CD4-positive, alpha-beta T cell treated with Interleukin-6 for 4 hours (primary cell): ENCODE measurements at places on chromosomes 4 and X.

DNA sequence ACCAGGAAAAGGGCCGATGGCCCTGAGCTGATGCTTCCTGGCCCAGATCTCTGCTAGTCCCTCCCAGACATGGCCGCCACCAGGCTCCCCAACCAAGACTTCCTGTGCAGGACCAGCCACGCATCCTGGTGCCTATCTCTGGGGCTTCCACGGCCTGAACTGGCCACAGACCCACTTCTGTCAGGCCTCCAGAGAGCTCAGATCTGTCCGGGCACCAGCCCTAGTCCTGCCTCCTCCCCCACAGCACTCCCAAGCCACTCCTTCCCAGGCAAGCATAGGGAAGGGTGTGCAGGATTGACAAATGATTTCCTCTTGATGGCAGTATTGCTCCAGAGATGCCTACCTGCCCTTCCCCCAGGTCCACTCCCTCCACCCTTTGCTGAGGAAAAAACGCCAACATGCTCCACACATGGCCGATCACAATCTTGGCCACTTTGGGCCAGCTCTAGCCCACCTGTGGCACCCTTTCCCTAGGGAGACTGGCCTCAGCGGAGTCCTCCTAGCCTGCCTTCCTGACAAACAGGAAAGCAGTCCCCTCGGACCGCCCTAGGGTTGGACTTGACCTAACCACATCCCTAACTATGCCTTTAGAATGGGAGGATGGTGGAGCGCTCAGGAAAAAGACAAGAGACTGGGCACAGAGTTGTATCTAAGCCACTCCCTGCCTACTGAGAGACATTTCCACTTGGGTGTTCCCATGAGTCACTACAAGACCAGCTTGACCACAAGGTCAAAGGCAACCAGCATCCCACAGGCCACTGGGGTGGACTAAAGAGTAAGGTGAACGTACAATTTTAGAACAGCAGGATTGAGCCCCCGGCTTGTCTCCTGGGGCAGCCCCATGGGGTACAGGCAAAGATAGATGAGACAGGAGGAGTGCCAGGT, 277.5 kb upstream of the AGTR2 start:
- peak; percentile 59 for DNase-seq

DNA sequence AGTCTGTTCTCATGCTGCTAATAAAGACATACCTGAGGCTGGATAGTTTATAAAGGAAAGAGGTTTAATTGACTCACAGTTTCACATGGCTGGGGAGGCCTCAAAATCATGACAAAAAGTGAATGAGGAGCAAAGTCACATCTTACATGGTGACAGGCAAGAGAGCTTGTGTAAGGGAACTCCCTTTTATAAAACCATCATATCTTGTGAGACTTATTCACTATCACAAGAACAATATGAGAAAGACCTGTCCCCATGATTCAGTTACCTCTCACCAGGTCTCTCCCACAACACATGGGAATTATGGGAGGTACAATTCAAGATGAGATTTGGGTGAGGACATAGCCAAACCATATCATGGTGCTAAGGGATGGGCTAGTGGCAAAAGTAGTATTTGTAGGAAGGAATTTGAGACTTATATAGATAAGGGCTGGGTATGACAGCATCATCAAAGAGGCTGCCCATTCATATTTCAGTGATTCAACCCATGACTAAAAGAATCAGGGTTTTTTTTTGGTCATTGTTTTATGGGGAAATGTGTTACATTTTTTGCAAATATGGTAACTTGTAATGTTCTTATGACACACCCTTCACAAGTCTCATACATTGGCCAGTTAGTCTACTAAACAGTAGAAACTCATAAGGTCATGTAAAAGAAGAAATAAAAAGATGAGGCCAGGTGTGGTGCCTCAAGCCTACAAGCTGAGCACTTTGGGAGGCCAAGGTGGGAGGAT, 34.7 kb downstream of the NUP62CL start:
- no peak for DNase-seq

GRCh38 chr4:175691791-175692190, 120.3 kb downstream of the GPM6A start:
- no peak for DNase-seq

DNA sequence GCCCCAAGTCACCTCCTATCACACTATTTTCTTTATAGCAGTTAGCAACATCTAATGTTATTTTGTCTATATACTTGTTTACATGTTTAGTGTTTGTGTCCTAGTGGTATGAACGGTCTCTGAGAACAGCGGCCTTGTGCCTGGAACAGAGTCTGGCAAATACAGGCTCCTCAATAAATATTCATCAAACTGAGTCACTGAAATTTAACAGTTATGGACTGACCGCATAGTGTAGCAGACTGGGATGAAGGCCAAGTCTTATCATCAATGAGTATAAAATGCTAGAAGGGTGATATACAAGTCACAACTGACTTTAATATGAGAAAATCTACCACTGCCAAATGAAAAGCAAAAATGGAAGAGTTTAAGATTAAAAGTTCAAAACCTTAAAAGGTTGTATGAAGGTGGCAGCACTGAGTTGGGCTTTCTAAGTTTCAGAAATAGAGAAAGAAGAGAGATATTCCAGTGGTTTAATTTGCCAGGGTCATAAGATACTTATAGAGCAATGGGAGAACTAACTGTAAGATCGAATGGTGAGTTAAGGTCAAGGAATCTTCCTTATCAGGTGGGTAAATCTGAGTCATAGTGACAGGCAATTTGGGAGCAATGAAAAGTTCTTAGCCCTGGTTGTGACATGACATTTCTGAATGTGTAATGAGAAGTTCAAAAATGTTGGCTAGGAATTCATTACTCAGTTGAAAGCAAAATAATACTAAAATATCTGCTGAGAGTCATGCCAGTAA, 34.9 kb downstream of the ELOVL6 start:
- no peak for DNase-seq

DNA sequence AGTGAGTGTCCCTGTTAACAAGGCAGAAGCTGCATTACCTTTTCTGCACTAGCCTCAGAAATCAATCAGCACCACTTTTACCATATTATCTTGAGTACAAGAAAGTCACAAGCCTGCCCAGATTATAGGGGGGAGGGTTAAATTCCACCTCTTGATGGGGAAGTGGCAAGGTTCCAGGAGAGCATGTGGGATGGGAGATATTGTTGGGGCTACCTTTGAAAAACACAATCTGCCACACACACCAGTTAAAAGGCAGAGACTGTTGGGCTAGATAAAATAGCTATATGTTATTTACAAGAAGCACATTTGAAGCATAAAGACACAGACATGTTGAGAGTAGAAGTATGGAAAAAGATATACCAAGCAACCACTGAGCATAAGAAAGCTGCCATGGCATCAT, 6.6 kb upstream of the AVPR2 start:
- no peak for DNase-seq

DNA sequence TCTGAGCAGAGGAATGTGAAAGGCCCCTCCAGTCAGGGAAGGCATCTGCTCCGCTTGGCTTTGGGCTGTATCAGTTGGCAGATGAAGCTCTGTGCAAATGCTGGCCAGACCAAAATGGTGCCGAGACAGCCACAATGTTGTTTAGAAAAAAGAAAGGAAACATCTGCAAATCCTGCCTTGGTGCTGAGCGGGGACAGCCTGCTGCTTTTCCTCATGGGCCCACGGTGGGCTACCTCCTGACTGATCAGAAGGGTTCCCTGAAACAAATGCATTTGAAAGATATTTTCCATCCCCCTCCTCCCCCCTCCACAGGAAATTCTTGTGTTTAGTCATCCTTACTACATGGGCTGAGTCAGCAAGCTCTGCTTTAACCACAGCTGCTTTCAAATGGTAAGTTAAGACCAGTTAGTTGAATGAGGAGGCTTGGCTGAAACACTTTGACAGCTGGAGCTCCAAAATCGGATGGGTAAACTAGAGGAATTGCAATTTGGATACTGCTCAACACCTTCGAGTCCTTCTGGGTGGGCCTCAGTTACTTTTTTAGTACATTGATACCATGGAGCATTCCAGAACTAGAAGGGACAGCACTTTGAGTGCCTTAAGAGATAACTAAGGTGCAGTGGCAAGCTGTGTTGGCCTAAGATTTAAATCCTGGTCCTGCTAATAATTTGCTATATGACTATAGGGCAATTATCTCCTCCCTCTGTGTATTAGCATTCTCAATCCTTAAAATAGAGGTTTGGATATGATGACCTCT, 36.0 kb downstream of the PLAC1 start:
- DNase-seq: no peak
